Fibroblast of gingiva (primary cell): ENCODE measurements at places on chromosomes 13 and 19.
A peak's percentile ranks its signal among the peaks of the same experiment; 100 is the strongest.

GRCh38 chr13:71858647-71859046 lies 8.4 kb downstream of the DACH1 start:
- no peak for DNase-seq

- DNase-seq: no peak
Observed at GRCh38 chr19:13087795-13088537, 14.7 kb downstream of the LYL1 start.

DNA sequence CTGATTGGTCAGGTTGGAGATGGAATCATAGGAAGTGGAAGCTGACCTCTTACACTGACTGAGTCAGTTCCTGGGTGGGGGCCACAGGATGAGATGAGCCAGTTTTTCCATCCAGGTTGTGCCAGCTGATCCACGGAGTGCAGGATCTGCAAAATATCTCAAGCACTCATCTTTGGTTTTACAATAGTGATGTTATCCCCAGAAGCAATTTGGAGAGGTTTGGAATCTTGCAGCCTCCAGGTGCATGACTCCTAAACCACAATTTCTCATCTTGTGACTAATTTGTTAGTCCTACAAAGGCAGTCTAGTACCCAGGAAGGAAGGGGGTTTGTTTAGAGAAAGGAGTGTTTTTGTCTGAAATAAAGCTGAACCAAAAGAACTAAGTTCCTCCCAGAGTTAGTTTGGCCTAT lies 212.8 kb downstream of the SLITRK6 start:
- no peak for DNase-seq

GRCh38 chr13:70183041-70183440 lies 74.8 kb upstream of the KLHL1 start:
- no peak for DNase-seq

- no peak for DNase-seq
Observed at GRCh38 chr13:65653613-65654012, 1576.5 kb downstream of the PCDH9 start.

DNA sequence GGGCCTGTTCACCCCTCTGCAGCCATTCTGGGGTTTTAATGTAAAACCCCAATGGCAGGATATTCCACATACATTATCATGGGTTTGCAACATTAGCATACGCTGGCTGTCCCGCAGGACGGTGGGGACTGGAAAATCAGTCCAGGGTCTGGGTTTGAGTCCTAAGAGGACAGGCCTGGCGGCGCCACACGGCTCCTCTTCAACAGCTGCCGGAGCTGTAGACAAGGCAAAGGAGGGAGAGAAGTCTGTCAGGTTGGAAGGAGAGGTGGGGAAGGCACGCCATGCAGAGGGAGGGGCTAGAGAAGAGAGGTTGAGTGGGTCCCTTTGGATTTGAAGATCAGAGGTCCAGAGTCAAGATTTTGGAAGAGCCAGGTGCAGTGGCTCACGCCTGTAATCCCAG lies 11.9 kb downstream of the NFKBID start:
- DNase-seq: no peak

GRCh38 chr13:26727633-26728032 lies 33.0 kb downstream of the GPR12 start:
- DNase-seq: no peak

- DNase-seq: no peak
Observed at GRCh38 chr19:10339380-10339960, at the start of gene ICAM3. TSS of gene ICAM3 (minus strand) at chr19:10339624. CDS start at chr19:10339614, 10 bp downstream.

DNA sequence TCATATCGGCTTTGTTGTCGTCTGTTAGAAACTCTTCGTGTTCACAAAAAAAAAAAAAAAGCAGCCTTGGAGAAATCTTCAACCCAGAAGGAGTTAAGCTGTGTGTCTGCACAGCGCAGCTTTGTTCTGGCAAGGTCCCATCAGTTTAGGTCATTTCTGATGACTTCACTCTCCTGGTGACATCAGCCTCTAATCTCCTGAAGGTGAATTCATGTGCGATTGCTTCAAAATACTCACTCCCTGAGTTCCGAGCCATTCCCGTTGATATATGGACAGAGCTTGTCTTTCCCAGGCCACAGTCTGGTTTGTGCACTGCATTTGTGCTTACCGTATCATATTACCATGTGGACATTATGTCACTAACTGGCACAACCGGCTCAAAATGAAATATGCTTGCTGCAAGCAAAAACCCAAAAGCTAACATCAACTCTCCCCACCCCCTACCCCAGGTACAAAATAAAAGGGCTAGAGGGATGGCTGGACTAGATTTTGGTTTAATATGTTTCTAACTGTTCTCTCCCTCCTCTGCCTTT lies 342.4 kb downstream of the KCNRG start:
- peak; percentile 15 for DNase-seq

GRCh38 chr13:78675112-78675511 lies 16.2 kb upstream of the OBI1 start:
- DNase-seq: no peak

- DNase-seq: peak; percentile 69
Observed at GRCh38 chr13:33487575-33488243, 202.2 kb upstream of the STARD13 start.
